ENCODE measurements at places on chromosomes 1 and 21.

- DNase-seq, result no peak
Observed at GRCh38 chr21:29104239-29104708, 26.2 kb upstream of the MAP3K7CL start.

DNA sequence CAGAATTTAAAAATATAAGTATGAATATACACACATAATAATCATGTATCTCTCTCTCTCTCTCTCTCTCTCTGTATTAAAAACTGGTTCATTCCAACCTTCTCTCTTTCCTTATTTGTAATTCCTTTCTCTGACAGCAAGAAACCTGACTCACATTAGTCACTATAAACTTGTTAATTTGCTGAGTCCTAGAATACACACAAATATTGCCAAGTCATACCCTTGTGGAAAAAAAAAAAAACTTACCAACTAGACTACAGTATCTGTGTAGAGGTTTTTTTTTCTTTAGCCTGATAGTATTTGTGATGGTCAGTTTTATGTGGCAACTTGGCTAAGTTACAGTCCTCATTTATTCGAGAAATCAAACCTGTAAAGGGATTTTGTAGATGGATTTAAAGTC, 26.3 kb upstream of the NHLH2 start:
- DNase-seq, result no peak

- no peak for DNase-seq
Observed at GRCh38 chr21:18951271-18952038, 547.9 kb upstream of the TMPRSS15 start.

GRCh38 chr1:20615946-20616846, 17.1 kb upstream of the PINK1 start:
- no peak for DNase-seq
